ENCODE measurements at places on chromosomes 7 and 10.

- DNase-seq: no peak
These were observed 12.1 kb upstream of the LAMB1 start for GRCh38 chr7:108014747-108015682.

- no peak for DNase-seq
These were observed 51.8 kb upstream of the MRLN start for GRCh38 chr10:59805014-59805413.

GRCh38 chr7:50565977-50566376 is 772 bp upstream of the DDC start:
- no peak for DNase-seq

- DNase-seq: no peak
These were observed 330.0 kb downstream of the ARL4A start for GRCh38 chr7:13017333-13017857.

GRCh38 chr7:156897673-156898072 is 4.7 kb upstream of the LMBR1 start:
- DNase-seq: no peak
